Stimulated activated CD4-positive, alpha-beta T cell treated with anti-CD3 and anti-CD28 coated beads, Interleukin-12 subunit alpha, Interleukin-12 subunit beta, amount 100 ng/mL, for 4 hours (primary cell): ENCODE measurements at places on chromosomes 3 and 15.
A peak's percentile ranks its signal among the peaks of the same experiment; 100 is the strongest.

GRCh38 chr15:70345251-70346019 is 247.7 kb upstream of the TLE3 start:
- no peak for DNase-seq

- no peak for DNase-seq
Observed at GRCh38 chr3:41808152-41808551, 153.8 kb downstream of the ULK4 start.

DNA sequence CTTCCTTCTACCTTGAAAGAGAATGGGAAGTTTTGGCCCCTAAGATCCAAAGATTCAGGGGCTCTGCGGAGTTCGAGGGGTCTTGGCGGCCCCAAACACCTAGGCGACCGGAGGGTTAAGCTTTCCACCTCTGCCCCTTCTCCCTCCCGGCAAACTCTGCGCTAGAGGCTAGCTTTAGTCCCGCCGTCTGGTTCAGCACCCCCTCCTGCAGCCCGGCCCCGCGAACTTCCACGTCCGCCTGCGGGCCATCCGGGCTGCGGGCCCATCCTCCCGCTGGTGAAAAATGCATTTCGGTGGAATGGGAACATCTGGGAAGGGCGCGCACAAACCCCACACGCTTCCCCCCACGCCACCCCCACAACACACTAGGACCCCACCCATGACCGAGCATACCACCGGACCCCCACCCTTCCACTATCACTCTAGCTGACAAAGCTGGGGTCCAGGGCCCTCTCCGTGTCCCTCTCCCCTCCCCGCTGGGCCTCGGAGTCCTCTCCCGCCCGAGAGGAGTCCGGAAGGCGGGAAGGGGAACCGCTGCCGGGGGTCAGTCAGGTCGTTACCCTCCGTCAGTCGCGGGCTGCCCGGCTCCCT is 1.0 kb downstream of the SHOX2 start:
- no peak for DNase-seq

GRCh38 chr3:185712337-185712736 is 112.5 kb downstream of the IGF2BP2 start:
- DNase-seq, result no peak

DNA sequence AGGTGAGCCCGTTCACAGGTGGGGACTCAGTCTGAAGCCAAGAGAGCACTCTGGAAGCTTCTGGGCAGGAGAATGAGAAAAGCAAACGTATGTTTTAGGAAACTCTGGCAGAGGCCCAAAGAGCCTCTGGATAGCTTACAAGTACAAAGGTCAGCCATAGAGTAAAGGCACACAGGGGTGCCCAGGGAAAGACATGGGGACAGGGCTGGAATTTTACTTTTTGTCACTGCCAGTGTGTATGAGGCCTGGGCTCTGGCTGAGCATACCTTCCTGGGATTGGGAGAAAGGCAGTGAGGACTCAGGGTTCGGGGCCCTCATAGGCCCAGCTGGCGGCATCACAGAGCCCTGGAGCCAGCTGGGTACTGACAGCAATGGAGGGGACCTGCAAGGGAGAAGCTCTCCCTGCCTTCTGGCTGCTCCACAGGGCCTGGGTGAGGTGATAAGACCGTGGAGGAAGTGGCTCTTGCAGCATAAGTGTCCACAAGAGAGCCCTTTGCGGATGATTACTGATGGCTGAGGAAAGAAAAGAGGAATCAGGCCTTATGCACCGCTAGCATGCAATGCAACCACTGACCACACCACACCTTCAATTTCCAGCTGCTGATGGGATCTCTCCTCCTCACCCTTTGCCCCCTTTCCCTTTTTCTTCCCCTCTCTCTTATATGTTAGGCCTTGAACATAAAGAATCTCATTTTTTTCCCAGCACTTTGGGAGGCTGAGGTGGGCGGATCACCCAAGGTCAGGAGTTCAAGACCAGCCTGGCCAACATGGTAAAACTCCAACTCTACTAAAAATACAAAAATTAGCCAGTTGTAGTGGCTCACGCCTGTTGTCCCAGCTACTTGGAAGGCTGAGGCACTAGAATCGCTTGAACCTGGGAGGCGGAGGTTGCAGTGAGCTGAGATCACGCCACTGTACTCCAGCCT is 25.1 kb upstream of the BCL2L10 start:
- no peak for DNase-seq

DNA sequence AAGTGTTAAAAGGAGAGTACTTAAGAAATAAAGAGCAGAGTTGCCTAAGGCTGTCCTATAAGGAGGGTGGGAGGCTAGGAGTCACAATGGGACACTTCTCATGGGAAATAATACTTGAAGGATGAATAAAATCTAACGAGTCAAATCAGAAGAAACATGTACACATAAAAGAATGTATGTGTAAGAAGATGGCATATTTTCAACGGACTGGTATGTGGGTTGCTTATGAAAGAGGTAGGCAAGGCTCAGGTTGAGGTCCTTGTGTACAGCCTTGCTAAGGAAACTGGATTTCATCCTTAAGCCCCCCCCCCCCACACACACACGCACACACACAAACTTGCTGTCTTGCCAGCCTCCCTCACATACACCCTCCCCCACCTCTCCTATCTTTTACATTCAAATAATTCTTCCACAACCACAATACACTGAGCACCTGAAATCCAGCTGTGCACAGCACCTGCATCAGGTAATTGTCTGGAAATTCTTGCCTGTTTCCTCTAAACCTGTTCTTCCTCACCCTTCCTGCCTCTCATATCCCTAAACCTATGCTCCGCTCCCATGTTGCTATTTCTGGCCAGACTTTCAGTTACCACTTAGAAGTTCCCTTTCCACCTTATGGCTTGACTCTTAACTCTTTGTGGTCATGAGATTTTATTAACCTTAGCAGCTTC is 79.2 kb downstream of the FMN1 start:
- DNase-seq, result no peak

DNA sequence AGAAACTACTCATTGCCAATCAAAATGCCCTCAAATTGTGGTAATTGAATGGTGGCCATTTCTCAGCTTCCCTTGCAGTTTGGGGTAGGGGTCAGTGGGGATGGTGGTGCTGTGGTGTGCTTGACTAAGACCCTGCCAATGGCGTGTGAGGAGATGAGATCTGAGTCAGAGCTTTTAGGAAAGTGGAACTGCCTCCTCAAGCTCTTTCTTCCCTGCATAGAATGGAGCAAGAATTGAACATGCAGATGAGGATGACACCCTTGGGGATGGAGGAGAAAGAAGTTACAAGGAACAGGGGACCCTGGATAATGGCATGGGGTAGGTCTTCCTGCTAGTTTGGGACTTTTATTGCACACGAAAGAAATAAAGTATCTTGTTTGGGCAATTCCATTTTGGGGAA is 188.0 kb downstream of the PEX5L start:
- no peak for DNase-seq

GRCh38 chr3:100455841-100456550 is 36.4 kb upstream of the TMEM45A start:
- DNase-seq, result no peak

DNA sequence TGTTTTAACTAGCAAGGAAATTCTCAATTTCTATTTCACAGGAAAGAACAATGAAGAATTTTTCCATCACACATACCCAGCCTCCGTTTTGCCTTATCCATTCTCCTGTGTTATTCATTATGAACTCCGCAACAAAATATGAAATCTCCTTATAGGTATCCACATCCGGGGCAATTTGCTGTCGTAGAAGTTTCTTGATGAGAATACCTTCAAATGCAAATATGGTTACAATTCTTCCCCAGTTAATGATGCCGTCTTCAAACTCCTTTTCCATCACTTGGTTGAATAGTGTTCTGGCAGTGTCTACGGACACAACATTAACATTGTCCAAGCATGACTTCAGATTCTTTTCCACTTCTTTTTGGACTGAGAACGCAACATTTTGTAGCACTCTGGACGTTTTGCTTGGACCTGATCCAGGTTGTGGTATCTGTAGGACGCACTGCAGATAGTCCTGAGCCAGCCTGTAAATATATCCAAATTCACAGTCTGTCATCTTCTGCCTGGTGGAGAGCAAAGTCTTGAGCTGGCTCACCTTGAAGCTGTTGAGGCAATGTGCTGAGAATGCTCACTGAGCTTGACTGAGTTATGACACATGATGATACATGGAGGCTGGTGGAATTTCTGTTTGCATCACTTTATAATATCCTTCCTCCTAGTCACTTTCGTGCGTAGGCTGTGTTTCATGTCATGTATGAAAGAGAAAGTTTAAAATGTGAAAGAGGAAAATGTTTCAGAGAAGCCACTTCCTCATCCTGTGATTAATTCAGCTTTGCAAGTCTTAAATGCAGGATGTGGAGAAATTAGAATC is at the start of gene BCL2A1:
Gene BCL2A1, minus strand, starts transcription at position 573 of the 811 bp plus-strand sequence. Its CDS starts 77 bp downstream, at position 496.
- peak; percentile 56 for DNase-seq

GRCh38 chr15:25993506-25993905 is 130.4 kb upstream of the ATP10A start:
- no peak for DNase-seq

DNA sequence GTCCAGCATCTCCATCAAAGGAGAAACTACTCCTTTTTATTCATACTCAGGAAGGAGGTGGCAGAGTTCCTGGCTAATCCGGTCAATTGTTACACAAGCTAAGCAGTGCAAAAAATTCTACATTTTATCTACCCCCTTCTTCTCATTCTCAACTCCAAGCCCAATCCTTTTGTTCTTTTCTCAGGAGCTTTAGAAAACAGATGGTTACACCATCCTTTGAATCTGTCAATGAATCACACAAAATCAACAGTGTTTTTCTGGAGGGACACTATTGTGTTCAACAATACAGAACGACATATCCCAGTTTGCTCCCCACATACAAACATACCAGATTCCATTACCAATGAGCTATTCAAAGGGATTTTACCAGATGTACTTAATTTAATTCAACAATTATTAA is 362.1 kb downstream of the MAGI1 start:
- no peak for DNase-seq

GRCh38 chr3:159727506-159727905 is 261.1 kb upstream of the IL12A start:
- DNase-seq, result no peak

GRCh38 chr3:13012221-13012691 is 61.0 kb downstream of the IQSEC1 start:
- no peak for DNase-seq

GRCh38 chr3:166783206-166783605 is 596.9 kb downstream of the ZBBX start:
- DNase-seq, result no peak

- no peak for DNase-seq
Observed at GRCh38 chr3:30661098-30661873, 54.9 kb downstream of the TGFBR2 start.

DNA sequence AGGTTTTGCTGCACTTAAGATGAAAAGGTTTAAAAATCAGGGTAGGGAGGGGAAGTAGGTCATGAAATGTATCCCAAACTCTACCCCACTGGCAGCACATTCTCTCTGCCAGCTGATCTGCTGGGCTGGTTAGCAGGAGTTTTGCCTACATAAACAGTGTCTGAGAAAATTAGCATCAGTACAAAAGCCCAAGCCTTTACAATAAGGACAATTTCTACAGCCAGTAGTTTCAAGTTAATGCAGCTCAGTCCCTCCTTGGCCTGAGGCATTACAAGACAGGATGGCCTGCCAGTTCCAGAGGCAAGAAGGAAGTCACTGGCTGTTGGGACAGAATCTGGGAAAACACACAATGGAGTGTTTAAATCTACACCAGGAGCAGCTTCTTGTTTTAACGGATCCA is 32.8 kb downstream of the NCEH1 start:
- DNase-seq, result no peak

DNA sequence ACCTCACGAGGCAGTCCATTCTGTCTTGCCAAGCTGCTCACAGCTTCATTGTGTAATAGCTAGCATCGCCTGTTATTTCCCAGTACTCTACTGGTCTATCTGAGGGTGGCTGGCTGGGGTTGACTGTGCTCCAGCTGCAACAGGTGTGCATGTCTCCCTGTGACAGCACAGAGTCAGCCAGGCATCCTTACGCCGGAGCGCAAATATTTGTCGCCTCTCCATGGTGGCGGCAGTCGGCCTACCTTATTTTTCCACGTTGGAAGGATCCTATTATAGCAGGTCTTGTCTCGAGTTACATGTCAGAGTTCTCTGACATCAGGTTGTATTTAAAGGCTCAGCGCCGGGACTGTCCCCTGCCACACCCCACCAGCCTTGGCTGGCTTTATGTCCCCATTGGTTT is 307.1 kb downstream of the TLE3 start:
- no peak for DNase-seq

DNA sequence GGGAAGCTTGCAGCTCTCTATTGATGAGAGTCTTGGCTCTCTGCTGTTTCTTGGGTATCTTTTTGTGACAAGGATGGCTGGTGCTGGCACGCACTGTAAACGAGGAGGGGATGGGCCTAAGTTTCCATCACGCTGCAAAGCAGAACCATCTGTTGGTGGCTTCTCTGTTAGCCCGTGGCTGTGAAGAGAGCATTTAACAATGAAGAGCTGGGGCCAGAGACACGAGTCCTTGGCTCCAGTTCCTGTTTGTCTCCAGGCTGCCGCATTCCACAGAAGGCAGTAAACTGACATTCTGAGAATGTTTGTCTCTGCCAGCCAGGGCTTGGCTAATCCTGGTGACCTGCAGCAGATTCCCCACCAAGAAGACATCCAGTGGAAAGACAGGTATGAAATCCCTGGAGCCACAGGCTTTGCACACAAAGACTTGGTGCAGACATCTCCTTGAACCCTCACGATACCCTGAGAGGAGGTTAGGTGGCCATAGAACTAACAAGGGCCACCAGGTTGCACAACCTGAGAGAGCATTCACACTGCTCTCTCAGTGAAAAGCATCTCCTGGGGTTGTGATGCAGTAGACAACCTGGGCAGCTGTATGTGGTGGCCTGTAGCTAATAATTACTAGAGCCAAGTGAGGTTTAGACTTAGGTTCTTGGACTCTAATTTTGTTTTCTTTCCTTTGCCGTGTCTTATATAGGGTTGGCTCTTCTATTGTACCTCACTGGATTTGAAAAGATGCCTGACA is 130.9 kb downstream of the ASB7 start:
- no peak for DNase-seq

DNA sequence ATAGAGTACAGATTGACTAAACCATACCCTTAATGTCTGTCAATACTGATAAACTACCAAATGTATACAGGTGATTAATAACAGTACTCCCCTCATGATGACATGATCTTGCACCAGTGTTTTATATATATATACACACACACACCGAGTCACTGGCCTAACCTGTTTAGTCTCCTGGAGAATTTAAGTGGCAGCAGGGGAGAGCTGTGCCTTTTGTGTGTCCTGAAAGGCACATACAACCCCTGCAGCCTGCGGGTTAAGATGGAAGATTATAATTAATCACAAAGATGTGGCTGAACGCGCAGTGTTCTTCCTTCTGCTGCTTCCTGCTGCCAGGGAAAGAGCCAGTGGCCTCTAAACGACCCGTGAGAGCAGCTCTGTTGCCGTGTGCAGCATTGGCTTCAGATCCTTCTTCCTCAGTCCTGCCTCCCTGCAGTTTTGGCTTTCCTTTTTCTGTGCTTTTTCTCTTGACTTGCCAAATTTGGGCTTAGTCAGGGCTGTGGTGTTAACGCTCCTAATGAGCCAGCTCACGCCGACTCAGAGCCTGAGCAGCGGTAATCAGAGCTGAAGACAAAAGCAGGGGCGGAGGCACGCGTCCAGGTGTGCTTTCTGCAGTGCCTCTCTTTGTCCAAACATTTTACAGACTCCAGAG is 42.5 kb upstream of the UBE3A start:
- no peak for DNase-seq
